ENCODE measurements at places on chromosomes 13 and 19. TPM values are rescaled to one million over a fixed set of nuclear protein-coding genes. Genes with fewer than 3 reads are reported as not detected.

GRCh38 chr13:20814224-20814910 lies 40.6 kb upstream of the EEF1AKMT1 start:
- H3K27ac ChIP-seq: no peak overlapping the region
- H3K36me3 ChIP-seq: no peaks in the 10 kb centered on the region
- DNase-seq: peak; percentile 56

GRCh38 chr13:106348075-106348840 lies 187.2 kb downstream of the EFNB2 start:
- DNase-seq: no peak
- H3K27me3 ChIP-seq: no peaks in the 10 kb centered on the region
- no peaks in the 10 kb centered on the region for H3K36me3 ChIP-seq
- H3K4me3 ChIP-seq: no peak overlapping the region
- H3K27ac ChIP-seq: peak overlapping the region; percentile 83

GRCh38 chr19:7905268-7905667 lies 1.6 kb downstream of the MAP2K7 start:
- peaks cover 14% of the 10 kb centered on the region for H3K4me1 ChIP-seq
- H3K36me3 ChIP-seq: peaks cover 5% of the 10 kb centered on the region
- DNase-seq: no peak
- H3K27ac ChIP-seq: no peak overlapping the region

- H3K4me1 ChIP-seq: no peaks in the 10 kb centered on the region
- no peak overlapping the region for H3K4me3 ChIP-seq
Measured at GRCh38 chr13:29964181-29964845, 113.9 kb upstream of the UBL3 start.

DNA sequence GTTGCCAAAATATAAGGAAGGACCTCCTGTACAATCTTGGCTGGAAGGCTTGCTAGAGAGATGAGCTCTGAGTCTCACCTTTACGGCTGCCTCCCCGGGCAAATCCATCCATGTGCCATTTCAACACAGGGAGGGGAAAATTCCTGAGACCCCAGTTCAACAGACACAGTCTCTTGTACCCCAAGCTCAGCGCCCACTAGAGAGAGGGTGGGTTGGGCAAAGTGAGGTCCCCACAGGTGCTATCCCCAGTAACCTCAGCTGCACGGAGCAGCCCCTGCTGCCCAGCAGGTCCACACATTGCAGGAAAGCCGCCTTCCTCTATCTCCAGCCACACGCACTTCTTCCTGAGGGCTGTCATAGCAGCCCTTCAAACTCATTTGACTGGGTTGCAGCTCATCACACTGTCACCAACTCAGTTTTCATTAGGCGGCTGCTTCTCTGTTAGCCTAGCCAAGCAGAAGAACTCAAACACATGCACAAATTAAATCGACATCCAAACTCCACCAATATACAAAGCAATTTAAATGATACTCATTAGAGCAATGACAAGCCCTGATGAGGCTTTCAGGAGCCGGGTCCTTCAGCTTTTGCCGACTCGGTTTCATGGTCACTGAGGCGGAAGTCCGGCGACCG lies 80.4 kb downstream of the TSHZ3 start:
- no peaks in the 10 kb centered on the region for H3K36me3 ChIP-seq
- no peaks in the 10 kb centered on the region for H3K27me3 ChIP-seq
- H3K4me3 ChIP-seq: no peak overlapping the region
- no peak overlapping the region for H3K27ac ChIP-seq
- H3K4me1 ChIP-seq: no peaks in the 10 kb centered on the region

- DNase-seq: no peak
- H3K4me3 ChIP-seq: no peak overlapping the region
- H3K27ac ChIP-seq: no peak overlapping the region
- no peaks in the 10 kb centered on the region for H3K36me3 ChIP-seq
Measured at GRCh38 chr13:53198017-53198416, 169.4 kb downstream of the OLFM4 start.

- DNase-seq: peak; percentile 65
- H3K27me3 ChIP-seq: no peaks in the 10 kb centered on the region
- no peak overlapping the region for H3K27ac ChIP-seq
- H3K36me3 ChIP-seq: no peaks in the 10 kb centered on the region
- no peak overlapping the region for H3K4me3 ChIP-seq
- H3K4me1 ChIP-seq: no peaks in the 10 kb centered on the region
Measured at GRCh38 chr19:49712397-49712859, 21.5 kb downstream of the CPT1C start.

AXL gene
- 6.2 TPM for total RNA-seq

CEBPG gene
- total RNA-seq: 72.3 TPM

HAUS8 gene
- 29.8 TPM for total RNA-seq

CYP4F2 gene
- 3.9 TPM for total RNA-seq

MAN2B1 gene
- 51.7 TPM for total RNA-seq

Measured in colonic mucosa (tissue), 4 donors.